Mucosa of gallbladder (tissue), 1 donor: ENCODE measurements at places on chromosomes 4 and X. TPM values are rescaled to one million over a fixed set of nuclear protein-coding genes. Genes with fewer than 3 reads are reported as not detected.
A peak's percentile ranks its signal among the peaks of the same experiment; 100 is the strongest.

GRCh38 chr4:113263274-113263673, 213.8 kb downstream of the ANK2 start:
- no peak for DNase-seq

GRCh38 chr4:4717692-4718091, 141.8 kb upstream of the MSX1 start:
- DNase-seq: no peak

DNA sequence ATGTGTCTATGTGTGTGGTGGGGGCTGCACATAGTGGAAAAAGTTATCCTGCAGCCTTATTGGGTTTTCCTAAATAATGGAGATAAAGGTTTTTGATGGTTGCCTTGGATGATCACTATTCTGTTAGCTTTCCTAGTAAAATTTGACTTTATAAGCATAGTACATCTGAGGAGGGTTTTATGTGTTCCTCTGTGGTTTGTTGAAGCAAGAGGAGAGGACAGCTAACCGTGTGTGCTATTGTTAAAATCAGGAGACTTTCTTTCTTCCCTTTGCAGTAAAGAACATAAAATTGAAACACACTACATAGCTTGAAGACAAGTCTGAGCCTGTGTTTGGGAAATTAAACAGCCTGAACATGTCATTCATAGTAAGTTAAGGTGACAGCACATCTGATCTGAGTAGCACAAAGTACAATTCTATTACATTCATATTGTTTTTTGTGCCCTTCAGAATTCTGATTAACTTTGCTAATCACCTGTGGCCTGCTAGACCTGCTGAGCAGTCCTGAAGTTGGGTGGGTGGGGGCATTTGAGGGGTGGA, 36.8 kb downstream of the C4orf51 start:
- DNase-seq: no peak

- no peak for DNase-seq
Measured at GRCh38 chrX:130299279-130300009, 30.7 kb upstream of the ZNF280C start.

GRCh38 chr4:3341760-3342159, 48.9 kb downstream of the RGS12 start:
- DNase-seq: no peak

- DNase-seq: no peak
Measured at GRCh38 chrX:45537936-45538335, 337.3 kb upstream of the DIPK2B start.

DNA sequence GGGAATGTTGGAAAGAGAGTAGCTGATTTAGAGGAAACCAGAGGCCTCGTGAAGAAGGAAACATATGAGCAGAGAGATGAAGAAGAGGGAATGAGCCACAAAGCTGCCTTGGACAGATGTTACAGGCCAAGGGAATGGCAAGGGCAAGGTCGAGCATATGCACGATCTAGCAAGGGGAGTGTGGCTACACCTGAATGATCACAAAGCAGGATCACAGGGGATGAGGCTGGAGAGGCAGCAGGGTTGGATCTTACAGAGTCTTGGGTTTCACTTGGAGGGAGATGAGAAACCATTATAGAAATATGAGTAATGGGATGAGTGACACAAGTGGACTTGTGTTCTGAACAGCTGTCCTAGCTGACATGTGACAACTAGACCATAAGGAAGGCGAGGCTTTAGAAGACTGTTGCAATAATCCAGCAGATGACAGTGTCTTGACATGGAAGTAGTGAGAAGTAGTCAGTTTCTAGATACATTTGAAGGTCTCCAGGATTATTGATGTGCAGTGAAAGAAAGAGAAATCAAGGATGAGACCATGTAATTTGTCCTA, 58.7 kb downstream of the RASGEF1B start:
- no peak for DNase-seq

GRCh38 chr4:1379801-1380331, 26.4 kb downstream of the NKX1-1 start:
- DNase-seq: no peak

DNA sequence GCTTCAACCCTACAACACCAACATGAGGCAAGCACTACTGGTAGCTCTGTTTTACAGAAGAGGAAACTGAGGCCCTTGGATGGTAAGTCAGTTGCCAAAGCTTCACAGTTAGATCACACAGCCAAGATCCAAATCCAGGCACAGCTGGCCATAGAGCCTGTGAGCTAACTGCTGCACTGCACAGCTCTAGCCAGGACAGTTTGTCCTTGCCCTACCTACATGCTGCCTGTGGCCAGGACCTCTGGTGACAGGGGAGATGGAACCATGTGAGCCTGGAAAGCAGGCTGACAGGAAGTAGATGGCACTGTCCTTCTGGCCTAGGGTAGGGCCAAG, 257.8 kb downstream of the FBXW7 start:
- DNase-seq: no peak

DNA sequence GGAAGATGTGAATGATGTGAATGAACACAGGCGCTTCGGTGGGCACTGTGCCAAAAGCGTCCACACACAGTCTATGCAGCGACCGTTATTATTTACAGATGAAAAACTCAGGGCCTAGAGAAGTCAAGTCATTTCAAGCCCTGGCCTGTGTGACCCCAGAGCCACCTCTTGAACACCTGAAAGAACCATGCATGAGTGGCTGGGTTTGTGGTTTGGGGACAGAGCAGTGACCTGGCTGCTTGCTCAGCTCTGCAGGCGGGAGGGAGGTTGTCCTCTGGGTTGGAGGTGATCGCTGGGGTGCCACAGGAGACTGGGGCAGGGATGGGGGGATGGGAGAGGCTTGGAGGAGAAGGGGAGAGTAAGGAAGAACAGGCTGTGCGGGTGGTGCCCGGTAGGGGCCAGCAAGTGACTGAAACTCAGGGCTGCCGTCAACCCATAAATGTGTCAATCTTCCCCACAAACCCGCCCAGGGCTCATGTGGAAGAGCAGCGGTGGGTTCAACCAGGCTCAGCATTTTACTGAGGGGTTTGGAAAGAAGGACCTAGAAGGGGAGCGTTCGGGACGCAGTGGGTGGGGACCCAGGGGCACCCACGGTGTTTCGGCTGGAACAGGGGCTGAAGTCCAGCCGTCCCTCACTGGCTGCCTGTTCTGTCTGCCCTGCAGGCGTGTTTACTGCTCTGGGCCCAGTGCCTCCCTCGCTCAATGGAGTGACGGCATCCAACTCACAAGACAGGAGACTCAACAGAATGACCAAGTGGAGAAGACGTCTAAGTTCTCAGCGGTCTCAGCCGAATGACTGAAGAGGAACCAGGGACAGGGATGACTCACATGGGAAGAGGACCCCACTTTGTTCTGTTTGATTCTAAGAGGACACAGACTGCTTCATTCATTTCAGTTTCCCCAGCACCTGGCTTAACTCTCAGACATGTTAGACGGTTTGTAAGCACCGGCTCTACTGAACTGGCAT, 167.8 kb downstream of the AFAP1 start:
- no peak for DNase-seq

DNA sequence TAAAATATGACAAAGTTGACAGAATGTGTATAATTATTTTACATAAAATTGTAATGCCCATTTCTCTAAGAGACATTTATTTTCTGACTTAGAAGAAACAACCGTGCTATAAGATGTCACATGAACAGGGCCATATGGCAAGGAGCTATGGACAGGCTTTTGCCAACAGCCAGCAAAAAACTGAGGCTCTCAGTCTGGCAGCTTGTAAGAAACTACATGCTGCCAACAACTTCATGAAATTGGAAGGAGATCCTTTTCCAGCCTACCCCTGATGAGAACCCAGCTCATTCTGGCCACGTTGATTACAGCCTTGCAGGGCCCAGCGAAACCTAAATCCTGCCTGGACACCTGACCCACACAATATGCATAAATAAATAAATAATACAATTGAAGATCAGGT, 250.3 kb upstream of the ARSJ start:
- DNase-seq: no peak

DNA sequence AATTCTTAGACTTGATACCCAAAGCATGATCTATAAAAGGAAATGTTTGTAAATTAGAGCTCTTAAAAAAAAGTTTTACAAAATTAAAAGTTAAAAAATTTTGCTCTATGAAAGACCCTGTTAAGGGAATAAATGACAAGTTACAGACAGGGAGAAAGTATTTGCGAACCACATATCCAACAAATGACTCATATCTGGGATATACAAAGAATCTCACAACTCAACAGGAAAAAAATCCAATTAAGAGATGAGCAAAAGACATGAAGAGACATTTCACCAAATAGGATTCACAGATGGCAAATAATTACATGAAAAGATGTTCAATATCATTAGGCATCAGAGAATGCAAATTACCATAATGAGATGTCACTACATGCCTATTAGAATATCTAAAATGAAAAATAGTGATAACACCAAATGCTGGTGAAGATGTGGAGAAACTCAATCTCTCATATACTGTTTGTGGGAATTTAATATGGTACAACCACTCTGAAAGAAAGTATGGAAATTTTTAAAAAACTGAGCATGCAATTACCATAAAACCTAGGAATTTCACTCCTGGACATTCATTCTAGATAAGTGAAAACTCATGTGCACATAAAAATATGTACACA, 100.8 kb upstream of the EOLA2 start:
- no peak for DNase-seq

- DNase-seq: no peak
Measured at GRCh38 chr4:7536876-7537275, 102.1 kb upstream of the PSAPL1 start.

DNA sequence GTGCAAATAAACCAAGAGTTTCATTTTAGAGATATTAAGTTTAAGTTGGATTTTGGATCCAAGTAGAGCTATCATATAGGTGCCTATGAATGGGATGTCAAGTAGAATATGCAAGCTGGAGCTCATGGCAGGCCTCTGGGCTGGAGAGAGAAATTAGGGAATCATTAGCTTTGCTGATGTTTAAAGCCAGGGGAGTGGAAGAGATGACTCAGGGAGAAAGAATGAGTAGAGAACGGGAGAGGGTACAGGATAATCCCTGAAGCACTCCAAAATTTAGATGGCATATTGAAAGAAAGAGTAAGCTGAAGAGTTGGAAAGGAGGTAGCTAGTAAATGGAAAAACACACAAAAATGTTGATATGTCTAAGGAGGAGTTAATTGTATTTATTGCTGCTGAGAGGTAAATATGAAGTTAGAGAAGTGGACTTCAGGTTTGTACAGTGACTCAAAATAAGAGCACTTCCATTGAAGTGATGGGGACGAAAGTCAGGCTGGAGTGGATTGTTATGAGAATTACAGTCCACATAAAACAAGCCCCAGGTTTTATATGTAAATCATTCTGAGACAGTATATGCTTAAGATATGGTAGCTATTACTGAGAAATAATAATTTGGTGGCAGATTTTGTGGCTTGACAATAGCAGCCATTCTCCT, 72.5 kb upstream of the GRXCR1 start:
- no peak for DNase-seq

- no peak for DNase-seq
Measured at GRCh38 chr4:154457471-154457870, 34.1 kb downstream of the DCHS2 start.

- DNase-seq: peak; percentile 70
Measured at GRCh38 chrX:123803331-123803983, 56.4 kb upstream of the XIAP start.

GRCh38 chr4:32488690-32489089, 1768.5 kb downstream of the PCDH7 start:
- no peak for DNase-seq

DNA sequence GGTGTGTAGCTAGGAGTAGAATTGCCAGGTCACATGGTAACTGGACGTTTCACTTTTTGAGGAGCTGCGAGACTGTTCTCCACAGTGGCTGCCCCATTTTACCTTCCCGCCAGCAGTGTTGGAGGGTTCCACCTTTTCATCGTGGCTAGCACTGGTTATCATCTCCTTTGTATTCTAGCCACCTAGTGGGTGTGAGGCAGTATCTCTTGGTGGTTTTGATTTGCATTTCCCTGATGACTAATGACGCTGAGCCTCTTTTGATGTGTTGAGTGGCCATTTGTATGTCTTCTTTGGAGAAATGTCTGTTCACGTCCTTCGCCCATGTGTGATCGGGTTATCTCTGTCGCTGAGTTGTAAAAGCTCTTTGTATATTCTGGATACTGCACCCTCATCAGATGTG, 10.6 kb downstream of the ABCD1 start:
- DNase-seq: no peak

DNA sequence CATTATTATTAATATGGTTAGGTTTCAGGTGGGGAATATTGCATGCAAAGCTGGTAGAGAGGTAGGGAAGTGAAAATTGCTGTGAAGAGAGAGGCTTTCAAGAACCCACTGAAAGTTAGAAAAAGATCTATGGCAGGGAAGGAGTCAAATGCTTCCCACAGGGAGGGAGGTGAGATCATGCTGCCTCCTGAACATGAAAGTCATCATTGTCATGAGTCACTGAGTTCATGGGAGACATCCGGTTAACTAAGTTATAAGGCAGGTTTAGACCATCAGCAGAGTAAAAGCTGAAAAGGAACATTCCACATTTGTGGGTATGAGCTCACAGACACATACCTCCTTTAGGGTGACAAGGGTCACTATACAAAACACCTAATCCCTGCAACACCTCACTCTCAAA, 16.2 kb downstream of the GATB start:
- no peak for DNase-seq

GRCh38 chr4:140726776-140727500, 29.2 kb downstream of the TBC1D9 start:
- no peak for DNase-seq

DNA sequence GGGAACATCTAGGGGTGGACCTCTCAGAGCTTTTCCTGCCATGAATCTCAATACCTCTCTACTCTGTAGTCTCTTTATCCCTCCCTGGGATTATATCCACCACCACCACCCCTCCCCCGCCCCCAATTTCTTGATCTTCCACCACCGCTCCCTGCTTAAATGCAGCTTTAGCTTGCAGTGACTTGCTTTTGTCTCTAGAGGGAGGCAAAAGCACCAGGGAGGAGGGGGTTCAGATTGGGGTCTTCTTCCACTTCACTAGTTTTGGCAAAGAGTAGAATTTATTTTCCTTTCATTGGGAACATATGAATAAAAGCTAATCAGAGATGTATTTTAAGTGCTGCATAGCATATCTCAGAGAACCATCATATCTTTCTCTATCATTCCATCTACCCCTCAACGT, 5.5 kb downstream of the ARHGAP36 start:
- no peak for DNase-seq

- DNase-seq: peak; percentile 90
Measured at GRCh38 chr4:57443308-57443707, 333.1 kb upstream of the IGFBP7 start.

DNA sequence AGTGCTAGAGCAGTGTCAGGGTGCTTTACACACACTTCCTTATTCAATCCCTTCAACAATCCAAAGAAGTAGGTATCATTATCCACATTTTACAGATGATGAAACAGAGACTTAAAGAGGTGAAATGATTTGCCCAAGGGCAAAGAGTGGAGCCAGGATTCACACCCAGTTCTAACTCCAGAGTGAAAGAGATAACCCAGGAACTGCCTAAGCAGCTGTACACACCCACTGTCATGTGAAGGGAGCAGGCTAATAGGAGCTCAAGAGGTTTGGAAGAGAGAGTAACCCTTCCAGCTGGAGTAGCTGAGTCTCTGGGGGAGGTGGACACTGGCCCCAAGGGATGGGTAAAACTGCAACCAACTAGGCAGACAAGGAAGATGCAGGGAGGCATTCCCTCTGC, 92.5 kb downstream of the FBXL5 start:
- DNase-seq: no peak

- no peak for DNase-seq
Measured at GRCh38 chrX:134682081-134682480, 23.8 kb upstream of the PLAC1 start.

ZNF595 gene
- 17.6 TPM for total RNA-seq

TXK gene
- 0.86 TPM for total RNA-seq

RHOXF2 gene
- total RNA-seq: not detected

FMR1NB gene
- not detected for total RNA-seq

PAQR3 gene
- total RNA-seq: 18.9 TPM

SEPSECS gene
- 17.2 TPM for total RNA-seq

SYP gene
- total RNA-seq: 1.9 TPM

C4orf51 gene
- total RNA-seq: not detected

PCDH7 gene
- 42.8 TPM for total RNA-seq

TCEANC gene
- 4.0 TPM for total RNA-seq
